ENCODE measurements at places on chromosomes 11 and 22. TPM values are rescaled to one million over a fixed set of nuclear protein-coding genes. Genes with fewer than 3 reads are reported as not detected.

DNA sequence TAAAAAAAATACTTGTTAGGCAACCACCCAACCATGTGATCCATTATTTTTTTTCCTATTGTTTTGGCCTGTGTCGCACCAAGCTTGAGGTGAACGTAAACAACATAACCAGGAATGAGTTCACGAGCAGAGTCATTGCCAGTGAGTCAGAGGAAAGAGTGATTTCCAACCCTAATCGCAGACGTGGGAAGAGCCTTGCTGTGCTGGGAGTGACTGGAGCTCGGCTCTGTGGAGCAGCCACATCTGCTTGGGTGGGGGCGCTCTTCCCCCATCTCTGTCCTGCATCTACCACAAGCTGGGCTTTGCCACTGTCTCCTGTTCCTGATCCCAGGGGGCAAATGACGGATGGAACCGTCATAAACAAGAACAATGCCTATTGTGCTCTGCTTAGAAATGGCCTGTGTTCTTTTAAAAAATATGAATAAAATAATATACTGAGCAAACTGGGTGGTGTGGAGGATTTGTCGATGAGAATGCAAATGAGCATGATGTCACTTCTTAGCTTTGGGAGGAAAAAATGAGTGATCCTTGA is 210.0 kb downstream of the KIRREL3 start:
- DNase-seq, result no peak
- H3K27me3 ChIP-seq, result peaks cover 13% of the 10 kb centered on the region
- no peak overlapping the region for H3K4me3 ChIP-seq
- no peak overlapping the region for H3K27ac ChIP-seq

DNA sequence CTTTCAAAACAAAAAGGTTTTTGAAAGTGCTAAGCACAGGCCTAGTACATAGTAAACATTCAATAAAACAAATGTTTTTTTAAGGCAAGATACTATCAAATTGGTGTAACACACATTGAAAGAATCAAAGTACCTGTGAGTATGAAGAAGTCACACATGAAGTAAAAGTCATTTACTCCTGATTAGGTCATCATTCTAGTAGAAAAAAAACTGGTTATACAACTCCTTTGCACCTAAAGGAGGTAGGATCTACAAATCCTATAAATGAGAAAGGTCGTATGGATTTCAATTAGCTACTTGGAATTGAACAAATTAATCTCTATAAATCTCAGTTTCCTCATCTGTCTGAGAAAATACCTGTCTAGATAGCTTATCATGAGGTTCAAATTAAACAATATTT is 80.8 kb downstream of the SIK3 start:
- H3K36me3 ChIP-seq, result no peaks in the 10 kb centered on the region
- DNase-seq, result no peak
- H3K4me3 ChIP-seq, result no peak overlapping the region
- no peak overlapping the region for H3K27ac ChIP-seq

The PUS3 gene
- 11.3 TPM for polyA plus RNA-seq

The KIRREL3 gene
- 0.91 TPM for polyA plus RNA-seq

The OR5B2 gene
- polyA plus RNA-seq, result not detected

GRCh38 chr22:46640293-46641055 is 20.3 kb downstream of the GRAMD4 start:
- H3K4me1 ChIP-seq, result peaks cover 12% of the 10 kb centered on the region
- no peak overlapping the region for H3K27ac ChIP-seq

The COA4 gene
- polyA plus RNA-seq, result 125 TPM

DNA sequence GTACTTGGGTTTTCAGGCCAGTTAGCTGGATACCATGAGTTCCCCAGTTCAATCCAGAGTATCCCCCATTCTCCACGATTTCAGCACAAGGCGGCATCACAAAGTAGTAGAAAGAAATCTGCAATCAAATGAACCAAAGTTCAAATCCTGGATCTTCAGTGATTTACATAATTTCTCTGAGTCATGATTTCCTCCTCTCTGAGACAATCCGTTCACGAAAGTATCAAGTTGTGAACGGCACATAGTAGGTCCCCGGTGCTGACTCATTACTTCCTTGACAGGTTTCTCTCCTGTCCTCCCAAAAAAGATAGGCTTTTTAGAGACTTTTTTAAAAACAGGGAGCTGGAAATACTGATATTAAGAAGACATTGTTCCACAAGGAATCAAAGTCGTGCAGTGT is 69.1 kb upstream of the AKIP1 start:
- no peak overlapping the region for H3K4me3 ChIP-seq
- no peak for DNase-seq
- H3K27ac ChIP-seq, result no peak overlapping the region
- H3K4me1 ChIP-seq, result peaks cover 26% of the 10 kb centered on the region
- no peaks in the 10 kb centered on the region for H3K27me3 ChIP-seq
- no peaks in the 10 kb centered on the region for H3K36me3 ChIP-seq

The AIFM3 gene
- polyA plus RNA-seq, result 2.1 TPM

The SLC1A2 gene
- polyA plus RNA-seq, result not detected

- no peaks in the 10 kb centered on the region for H3K36me3 ChIP-seq
- H3K4me1 ChIP-seq, result no peaks in the 10 kb centered on the region
- H3K4me3 ChIP-seq, result no peak overlapping the region
- no peak for DNase-seq
Measured at GRCh38 chr11:21650961-21651360, 541.9 kb upstream of the ANO5 start.

- no peak overlapping the region for H3K4me3 ChIP-seq
- H3K36me3 ChIP-seq, result no peaks in the 10 kb centered on the region
- DNase-seq, result no peak
- no peaks in the 10 kb centered on the region for H3K4me1 ChIP-seq
- H3K27me3 ChIP-seq, result no peaks in the 10 kb centered on the region
- H3K27ac ChIP-seq, result no peak overlapping the region
Measured at GRCh38 chr11:115221461-115222069, 282.6 kb downstream of the CADM1 start.

DNA sequence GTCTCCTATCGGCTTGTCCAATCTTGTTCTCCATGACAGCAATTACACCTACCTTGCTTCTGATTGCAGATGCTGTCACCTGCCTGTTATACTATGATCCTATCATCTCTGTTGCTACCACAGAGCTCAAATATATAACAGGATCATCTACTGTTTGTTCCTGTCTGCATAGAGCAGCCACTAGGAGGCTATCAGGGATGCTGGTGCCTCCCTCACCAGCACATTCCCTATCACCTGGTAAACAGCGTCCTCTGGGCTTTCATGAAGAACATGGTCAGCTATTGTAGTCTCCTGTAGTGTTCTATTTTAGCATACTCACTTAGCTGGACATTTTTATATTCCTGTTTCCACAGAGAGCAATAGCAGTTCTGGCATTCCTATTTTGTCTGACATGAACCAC is 87.8 kb upstream of the FAT3 start:
- peak; percentile 13 for DNase-seq
- H3K27ac ChIP-seq, result no peak overlapping the region
- H3K36me3 ChIP-seq, result no peaks in the 10 kb centered on the region
- H3K4me1 ChIP-seq, result no peaks in the 10 kb centered on the region

DNA sequence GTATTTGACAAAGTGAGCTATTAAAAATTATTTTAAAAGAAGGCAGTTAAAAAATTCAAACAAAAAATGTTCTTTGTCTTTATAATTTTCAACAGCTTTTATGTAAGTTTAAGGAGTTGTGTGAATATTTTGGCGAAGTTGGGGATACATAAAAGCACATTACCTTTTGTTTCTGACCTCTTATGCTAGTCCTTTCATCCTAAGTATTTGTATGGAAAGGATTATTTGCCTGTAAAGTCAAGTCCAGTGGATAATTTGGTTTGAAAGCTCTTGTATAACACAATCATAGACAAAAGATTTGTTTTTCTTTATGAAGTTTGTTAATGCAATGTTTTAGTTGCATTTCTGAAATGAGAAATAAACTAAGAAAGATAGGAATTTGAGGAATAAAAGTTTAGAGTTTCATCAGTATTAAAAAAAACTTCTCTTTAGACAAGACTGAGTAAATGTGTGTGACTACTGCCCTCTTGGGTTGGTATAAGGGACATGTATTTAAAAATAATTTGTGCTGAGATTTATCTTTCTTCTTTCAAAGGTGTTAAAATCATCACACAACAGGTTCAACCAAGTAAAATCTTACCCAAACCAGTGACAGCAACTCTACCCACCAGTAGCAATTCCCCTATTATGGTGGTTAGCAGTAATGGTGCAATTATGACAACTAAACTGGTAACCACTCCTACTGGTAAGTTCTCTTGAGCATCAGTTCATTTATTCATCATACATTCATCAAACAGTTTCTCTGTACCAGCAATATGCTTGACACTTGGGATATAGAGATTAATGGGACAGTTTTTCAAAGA is 68.2 kb downstream of the EMSY start:
- peak; percentile 26 for DNase-seq
- no peaks in the 10 kb centered on the region for H3K36me3 ChIP-seq
- H3K27me3 ChIP-seq, result no peaks in the 10 kb centered on the region
- no peak overlapping the region for H3K4me3 ChIP-seq

The CLDN25 gene
- polyA plus RNA-seq, result not detected

GRCh38 chr11:77320351-77320750 is 18.9 kb upstream of the GDPD4 start:
- no peaks in the 10 kb centered on the region for H3K27me3 ChIP-seq
- H3K36me3 ChIP-seq, result no peaks in the 10 kb centered on the region
- H3K27ac ChIP-seq, result no peak overlapping the region
- DNase-seq, result no peak
- no peak overlapping the region for H3K4me3 ChIP-seq
- no peaks in the 10 kb centered on the region for H3K4me1 ChIP-seq

- DNase-seq, result no peak
- H3K4me1 ChIP-seq, result no peaks in the 10 kb centered on the region
- no peak overlapping the region for H3K27ac ChIP-seq
- H3K36me3 ChIP-seq, result no peaks in the 10 kb centered on the region
Measured at GRCh38 chr11:5274395-5274794, 4.7 kb upstream of the HBE1 start.

- H3K36me3 ChIP-seq, result no peaks in the 10 kb centered on the region
- H3K27me3 ChIP-seq, result peaks cover 15% of the 10 kb centered on the region
- no peak overlapping the region for H3K27ac ChIP-seq
- no peak for DNase-seq
- no peak overlapping the region for H3K4me3 ChIP-seq
Measured at GRCh38 chr11:116177521-116178210, 595.1 kb downstream of the BUD13 start.

DNA sequence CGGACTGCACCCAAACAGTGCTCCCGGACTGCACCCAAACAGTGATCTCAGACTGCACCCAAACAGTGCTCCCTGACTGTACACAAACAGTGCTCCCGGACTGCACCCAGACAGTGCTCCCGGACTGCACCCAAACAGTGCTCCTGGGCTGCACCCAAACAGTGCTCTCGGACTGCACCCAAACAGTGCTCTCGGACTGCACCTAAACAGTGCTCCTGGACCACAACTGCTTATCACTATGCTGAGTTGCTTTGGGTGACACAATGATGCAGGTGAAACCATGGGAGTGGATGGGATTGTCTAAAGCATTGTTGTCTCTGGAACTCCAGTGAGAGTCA is 90.4 kb downstream of the FBXO7 start:
- H3K4me3 ChIP-seq, result no peak overlapping the region
- no peaks in the 10 kb centered on the region for H3K27me3 ChIP-seq
- no peak overlapping the region for H3K27ac ChIP-seq
- H3K36me3 ChIP-seq, result no peaks in the 10 kb centered on the region
- H3K4me1 ChIP-seq, result no peaks in the 10 kb centered on the region

DNA sequence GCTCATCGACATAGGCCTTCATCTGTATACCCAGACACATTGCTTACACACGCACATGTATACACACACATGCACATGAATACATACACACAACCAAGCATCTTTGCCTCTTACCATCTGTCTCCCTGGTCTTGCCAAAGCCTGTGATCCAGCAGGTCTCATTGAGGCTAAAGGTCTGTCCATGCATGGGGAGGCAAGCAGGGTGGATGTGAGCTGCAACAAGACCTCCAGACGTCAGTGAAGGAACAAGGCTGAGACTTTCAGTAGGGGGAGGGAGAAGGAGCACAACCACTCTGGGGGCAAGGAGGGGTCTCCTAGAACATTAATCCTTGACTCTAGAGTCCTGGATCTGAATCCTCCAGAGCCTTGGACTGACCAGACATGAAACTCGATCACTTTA is 23.7 kb downstream of the TMPRSS13 start:
- H3K4me1 ChIP-seq, result peaks cover 18% of the 10 kb centered on the region
- H3K27me3 ChIP-seq, result no peaks in the 10 kb centered on the region
- H3K4me3 ChIP-seq, result no peak overlapping the region
- no peak for DNase-seq

The TSG101 gene
- polyA plus RNA-seq, result 113 TPM

DNA sequence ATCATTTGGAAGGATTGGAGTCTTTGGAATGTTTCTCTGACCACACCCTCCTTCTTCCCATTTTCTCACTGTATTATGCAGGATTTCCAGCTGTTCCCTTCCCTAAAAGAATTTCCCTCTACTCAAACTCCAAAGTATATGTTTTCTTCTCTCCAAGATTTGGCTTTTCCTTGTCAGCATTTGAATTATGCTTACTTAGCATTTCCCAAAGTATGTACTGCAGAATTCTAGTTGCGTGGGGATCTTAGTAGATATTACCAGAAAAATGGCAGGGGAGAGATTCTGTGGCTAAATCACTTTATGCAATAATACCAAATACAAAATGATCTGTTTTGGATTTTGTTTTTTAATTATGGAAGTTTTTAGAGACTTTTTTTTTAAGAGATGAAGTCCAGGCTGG is 142.3 kb downstream of the OR4C45 start:
- H3K27me3 ChIP-seq, result no peaks in the 10 kb centered on the region
- H3K27ac ChIP-seq, result no peak overlapping the region
- DNase-seq, result no peak
- no peak overlapping the region for H3K4me3 ChIP-seq
- no peaks in the 10 kb centered on the region for H3K4me1 ChIP-seq
- no peaks in the 10 kb centered on the region for H3K36me3 ChIP-seq

DNA sequence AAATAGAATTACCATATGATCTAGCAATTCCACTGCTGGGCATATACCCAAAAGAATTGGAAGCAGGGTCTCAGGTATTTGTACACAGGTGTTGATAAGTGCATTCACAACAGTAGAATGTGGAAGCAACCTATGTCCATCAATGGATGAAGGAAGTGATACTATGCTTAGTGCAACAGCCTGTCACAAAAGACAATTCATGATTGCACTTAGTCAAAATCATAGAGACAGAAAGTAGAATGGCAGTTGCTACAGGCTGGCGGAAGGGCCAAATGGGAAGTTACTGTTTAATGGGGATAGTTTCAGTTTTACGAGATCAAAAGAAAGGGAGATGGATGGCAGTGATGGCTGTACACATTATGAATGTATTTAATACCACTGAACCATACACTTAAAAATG is 42.0 kb downstream of the SGSM3 start:
- no peak overlapping the region for H3K4me3 ChIP-seq
- H3K27ac ChIP-seq, result no peak overlapping the region
- no peak for DNase-seq
- H3K4me1 ChIP-seq, result no peaks in the 10 kb centered on the region
- H3K36me3 ChIP-seq, result no peaks in the 10 kb centered on the region

DNA sequence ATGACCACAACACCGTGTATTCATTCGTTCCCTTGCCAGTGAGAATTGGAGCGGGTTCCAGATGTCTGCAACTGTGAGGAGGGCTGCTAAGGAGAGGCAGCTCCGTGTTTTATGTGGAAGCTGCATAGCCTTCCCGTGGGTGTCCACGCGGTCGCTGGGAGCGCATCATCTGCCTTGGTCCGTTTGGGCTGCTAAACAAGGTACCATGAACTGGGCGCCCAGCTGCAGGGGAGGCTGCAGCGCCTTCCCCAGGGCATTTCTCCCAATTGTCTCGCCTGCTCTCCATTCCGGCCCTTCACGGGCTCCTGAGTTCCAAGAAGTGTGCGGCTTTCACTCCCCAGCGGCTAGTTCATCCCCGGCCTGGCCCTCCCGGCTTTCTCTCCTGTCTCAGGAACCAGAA is 1446.4 kb downstream of the TBC1D22A start:
- H3K27ac ChIP-seq, result no peak overlapping the region
- no peak for DNase-seq
- no peaks in the 10 kb centered on the region for H3K36me3 ChIP-seq

GRCh38 chr22:19446603-19447329 is 745 bp downstream of the C22orf39 start:
- no peaks in the 10 kb centered on the region for H3K36me3 ChIP-seq
- peak overlapping the region; percentile 62 for H3K4me3 ChIP-seq
- no peaks in the 10 kb centered on the region for H3K27me3 ChIP-seq
- no peak for DNase-seq
